ENCODE measurements at places on chromosomes 7 and 10.

- no peak for DNase-seq
Observed at GRCh38 chr7:87704590-87704989, 76.4 kb downstream of the RUNDC3B start.

- DNase-seq = no peak
Observed at GRCh38 chr10:93410697-93411348, 71.3 kb downstream of the MYOF start.

DNA sequence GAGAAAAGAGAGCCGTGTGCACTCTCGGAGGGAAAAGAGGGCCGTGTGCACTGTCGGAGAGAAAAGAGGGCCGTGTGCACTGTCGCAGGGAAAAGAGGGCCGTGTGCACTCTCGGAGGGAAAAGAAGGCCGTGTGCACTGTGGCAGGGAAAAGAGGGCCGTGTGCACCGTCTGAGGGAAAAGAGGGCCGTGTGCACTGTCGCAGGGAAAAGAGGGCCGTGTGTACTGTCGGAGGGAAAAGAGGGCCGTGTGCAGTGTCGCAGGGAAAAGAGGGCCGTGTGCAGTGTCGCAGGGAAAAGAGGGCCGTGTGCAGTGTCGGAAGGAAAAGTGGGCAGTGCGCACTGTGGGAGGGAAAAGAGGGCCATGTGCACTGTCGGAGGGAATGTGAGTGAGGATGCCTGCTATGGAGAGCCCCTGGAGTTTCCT is 188.7 kb downstream of the DNAJB6 start:
- no peak for DNase-seq

- no peak for DNase-seq
Observed at GRCh38 chr7:85703251-85704010, 516.6 kb upstream of the SEMA3D start.

- no peak for DNase-seq
Observed at GRCh38 chr10:48232717-48233447, 41.6 kb downstream of the FRMPD2 start.

GRCh38 chr10:6929148-6929830 is 349.2 kb upstream of the PRKCQ start:
- DNase-seq = no peak

GRCh38 chr10:5949009-5949759 is 28.2 kb downstream of the IL15RA start:
- DNase-seq = no peak

DNA sequence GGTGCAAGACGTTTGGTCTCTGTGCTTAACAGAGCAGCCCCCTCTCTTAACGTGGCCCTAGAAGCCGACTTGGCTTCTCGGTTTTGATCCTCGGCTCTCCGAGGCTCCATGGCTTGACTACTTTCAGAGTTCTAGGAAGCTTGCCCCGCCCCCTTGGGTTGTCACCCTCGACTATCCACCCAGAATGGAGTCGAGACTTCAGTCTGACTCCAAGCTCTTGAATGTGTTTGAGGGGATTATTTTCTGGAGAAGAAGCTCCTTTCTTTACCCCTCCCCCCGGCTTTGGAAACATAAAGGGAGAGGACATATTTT is 448 bp downstream of the SEC24C start:
- DNase-seq = no peak

GRCh38 chr10:63819753-63820329 is 298.6 kb downstream of the REEP3 start:
- DNase-seq = no peak

DNA sequence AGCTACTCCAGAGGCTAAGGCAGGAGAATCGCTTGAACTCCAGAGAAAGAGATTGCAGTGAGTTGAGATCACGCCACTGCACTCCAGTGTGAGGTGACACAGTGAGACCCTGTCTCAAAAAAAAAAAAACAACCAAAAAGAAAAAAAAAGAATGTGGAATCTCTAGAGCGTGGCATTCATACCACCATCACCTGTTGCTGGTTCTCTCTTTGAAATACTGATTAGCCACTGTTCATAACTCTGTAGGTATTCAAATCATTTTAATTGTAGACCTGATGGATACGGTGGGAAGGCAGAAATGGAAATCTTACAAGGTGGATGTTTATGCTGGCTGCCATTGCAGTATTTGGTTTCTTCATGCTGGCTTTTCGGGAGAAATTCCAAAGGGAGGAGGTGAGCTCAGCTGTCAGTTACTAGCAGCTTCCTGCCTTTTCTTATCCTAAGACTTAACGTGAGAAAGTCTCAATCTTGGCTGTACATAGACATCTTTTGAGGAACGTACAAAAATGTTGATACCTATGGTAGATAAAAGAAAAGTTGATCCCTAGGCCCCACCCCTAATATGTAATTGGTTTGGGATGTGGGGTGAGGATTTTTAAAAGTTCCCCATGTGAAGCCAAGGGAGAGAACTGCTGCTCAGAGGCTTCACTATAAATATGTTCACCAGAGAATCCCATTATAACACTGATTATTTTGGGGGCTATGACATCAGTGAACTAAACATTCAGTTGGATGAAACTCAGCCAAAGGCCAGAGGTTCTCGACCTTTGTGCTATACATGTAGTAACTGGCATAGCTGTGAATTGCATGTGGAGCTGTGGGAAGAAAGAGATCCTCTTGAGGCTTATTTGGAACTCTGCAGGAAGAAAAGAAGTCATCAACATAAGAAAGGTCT is 26.9 kb upstream of the MKLN1 start:
- no peak for DNase-seq

- DNase-seq = no peak
Observed at GRCh38 chr7:98024075-98024474, 34.1 kb upstream of the OCM2 start.

- no peak for DNase-seq
Observed at GRCh38 chr10:8057636-8058273, 3.3 kb downstream of the GATA3 start.

GRCh38 chr10:71528371-71529206 is 131.9 kb downstream of the CDH23 start:
- no peak for DNase-seq

- DNase-seq = no peak
Observed at GRCh38 chr7:80563561-80564327, 51.9 kb upstream of the GNAT3 start.

- no peak for DNase-seq
Observed at GRCh38 chr10:48451969-48452878, 145.7 kb downstream of the MAPK8 start.

- no peak for DNase-seq
Observed at GRCh38 chr10:3748484-3748883, 36.5 kb downstream of the KLF6 start.

DNA sequence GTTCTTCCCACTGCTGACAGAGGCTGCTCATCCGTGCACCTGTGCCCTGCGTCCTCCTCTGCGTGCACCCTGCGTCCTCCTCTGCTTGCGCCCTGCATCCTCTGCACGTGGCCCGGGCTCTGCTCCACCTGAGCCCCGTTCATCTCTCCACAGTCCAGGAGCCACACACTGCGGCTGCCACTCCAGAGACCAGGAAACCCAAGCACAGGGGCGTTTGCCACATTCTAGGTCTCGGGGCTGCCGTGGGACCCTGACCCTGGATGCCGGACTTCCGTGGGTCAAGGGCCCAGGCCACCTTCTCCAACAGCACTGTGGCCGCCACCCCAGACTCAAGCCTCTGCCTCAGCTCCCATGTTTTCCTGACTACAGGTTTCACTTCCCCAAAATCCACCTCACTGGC is 460.4 kb downstream of the PTPRN2 start:
- DNase-seq = no peak

DNA sequence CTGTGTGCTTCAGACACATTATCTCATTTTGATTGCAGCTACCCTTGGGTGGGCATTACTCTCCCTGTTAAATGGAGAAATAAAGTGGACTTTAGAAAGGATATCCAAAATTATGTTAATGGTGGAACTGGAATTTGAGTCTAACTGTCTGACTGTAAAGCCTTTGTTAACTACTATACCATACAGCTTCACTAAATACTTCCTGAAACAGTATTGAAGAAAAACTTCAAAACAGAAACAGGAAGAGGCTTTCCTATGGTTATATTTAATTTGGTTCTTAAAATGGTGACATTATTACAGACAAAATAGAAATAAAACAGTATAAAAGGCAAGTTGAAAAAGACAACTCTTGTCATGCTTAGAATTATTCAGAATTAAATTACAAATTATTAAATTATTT is 25.0 kb downstream of the SPAG6 start:
- no peak for DNase-seq

GRCh38 chr7:101373812-101374614 is 11.3 kb downstream of the COL26A1 start:
- no peak for DNase-seq

DNA sequence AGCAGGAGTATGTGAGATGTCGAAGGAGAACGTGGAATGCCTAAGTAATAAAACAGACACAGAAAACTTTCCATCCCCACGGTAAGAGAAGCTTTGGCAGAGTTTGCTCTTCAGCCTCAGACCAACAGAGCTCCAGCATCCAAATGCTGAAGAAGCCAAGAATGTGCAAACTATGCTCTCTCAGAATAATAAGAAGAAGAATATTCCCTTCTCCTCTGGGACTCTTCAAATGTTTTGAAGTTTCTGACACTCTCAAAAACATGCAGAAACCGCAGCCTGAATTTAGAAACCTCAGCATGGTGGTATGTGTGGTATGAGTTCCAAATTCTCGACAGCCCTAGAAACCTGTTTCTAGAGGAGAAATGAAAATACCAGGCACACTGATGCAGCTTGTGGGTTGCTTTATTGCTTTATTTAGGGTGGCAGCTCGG is 113.3 kb downstream of the KCNMA1 start:
- no peak for DNase-seq

- DNase-seq = no peak
Observed at GRCh38 chr10:94358480-94358879, 4.3 kb downstream of the NOC3L start.
